ENCODE measurements at places on chromosomes 4 and X.

DNA sequence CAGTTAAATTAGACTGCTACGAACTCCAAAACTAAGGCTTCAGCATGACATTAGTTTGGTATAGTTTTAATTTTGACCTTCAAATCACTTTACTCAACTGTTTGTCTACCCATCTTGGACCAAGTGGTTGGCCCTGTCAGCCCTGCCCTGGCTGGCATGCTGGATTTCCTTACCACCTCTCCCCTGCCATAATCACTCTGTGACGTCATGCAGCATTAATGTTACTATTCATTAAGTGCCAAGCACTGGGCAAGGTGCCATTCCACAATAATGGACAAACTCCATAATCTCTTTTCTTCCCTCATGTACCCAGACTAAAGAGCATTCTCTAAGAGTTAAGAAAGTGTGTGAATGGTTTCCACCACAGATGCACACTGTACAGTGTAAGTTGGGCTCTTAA, 277.0 kb upstream of the INTU start:
- no peak for DNase-seq

DNA sequence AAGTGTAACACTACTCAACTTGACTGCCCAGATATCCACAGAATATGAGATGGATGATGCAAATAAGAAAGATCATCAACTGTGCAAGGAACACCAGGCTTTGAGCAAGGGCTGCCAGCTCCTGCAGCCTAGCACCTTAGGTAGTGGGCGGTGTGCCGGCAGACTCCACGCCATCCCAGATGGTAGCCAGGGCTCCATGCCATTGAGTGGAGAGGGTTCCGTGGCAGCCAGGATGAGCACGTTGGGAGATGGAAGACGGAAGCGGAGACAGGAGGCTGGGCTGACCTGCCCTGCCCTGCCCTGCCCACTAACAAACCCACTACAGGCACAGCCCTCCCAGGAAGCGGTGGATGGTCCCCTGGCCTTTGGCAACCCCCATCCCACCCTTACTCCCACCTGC, 51.9 kb downstream of the TMPRSS11F start:
- no peak for DNase-seq

DNA sequence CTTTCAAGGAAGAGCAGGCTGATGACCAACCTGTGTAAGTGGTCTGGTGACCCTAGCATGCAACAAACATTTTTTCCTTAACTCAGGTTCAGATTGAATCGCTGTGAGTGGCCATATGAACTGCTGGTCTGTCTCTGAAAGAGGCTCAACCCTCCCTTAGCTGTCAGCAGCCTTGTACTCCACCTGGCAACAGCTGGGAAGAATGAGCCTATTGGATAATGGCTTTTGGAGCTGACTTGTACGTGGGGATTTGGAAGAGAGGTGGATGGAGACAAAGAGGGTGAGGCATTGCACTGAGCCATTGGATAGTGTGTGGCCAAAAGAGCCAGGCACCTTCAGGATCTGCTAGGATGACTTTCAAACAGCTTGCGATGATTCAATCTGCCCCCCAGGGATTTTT, 35.7 kb upstream of the BMP15 start:
- no peak for DNase-seq

DNA sequence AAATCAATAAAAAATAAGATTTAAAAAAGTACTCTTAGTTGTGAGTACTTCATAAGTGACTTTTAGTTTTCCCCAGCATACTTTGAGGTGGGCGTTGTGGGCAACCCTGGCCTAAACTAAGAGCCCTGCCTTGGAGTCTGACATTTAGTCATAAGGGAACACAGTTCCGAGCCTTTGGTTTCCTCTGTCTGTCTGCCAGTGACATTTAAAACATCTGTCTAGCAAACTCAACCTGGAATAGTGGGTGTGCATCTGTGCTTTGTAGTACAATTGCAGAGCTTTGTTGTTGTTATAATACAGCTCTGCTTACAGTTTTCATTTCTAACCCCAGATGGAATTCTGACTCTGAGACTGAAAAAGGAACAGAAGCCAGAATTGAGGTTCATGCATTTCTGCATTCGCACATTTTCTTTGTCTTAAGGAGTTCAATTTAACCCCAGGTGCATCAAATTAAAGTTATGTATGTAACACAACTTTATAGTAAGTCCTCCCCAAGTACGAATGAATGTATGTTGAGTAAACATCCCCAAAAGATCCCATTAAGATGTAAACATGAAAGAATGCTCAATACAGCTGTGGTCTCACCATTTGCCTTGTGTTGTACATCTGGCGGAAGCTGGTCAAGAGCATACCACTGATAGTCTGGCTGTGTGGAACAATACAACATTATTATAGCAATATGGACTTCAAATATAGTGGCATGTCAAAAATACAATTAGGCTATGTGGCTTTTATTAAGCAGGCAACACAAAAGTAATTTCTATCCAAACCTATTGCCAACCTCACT, 25.9 kb downstream of the TNIP3 start:
- no peak for DNase-seq

GRCh38 chr4:187307131-187307530, 583.5 kb upstream of the FAT1 start:
- no peak for DNase-seq
